HFFc6 (cell line): ENCODE measurements at places on chromosomes 3 and 15. TPM values are rescaled to one million over a fixed set of nuclear protein-coding genes. Genes with fewer than 3 reads are reported as not detected.

Gene CCR3
- not detected in 3 replicates for total RNA-seq

DNA sequence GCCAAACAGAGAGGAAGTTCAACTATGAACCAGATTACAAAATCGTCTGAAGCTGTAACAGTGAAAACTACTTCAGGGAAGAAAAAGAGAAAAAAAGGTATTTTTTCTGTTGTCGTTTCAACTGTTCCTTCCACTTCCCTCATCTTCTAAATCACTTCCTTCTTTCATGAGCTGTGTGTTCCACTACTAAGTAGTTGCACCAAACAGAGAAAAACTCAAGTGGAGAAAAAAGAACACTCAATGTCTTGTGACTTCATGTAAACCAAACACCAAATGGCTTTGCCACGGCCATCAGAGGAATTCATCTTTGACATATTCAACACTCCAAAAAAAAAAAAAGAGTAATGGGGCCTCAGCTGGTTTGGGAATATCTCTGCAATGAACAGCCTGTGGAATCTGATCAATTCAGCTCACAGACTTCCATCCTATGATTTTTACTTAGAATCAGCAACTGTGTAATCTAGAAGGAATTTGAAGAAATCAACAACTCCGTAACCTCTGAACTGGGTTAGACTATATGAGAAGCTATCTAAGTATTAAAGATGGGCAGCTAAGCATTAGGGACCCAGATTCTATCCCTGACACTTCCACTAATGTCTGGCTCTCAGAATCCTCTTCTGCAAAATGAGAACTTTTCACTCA is 47.5 kb upstream of the RNF7 start:
- no peaks in the 10 kb centered on the region for H3K36me3 ChIP-seq
- DNase-seq: no peak
- H3K27me3 ChIP-seq: no peaks in the 10 kb centered on the region
- peaks cover 25% of the 10 kb centered on the region for H3K4me1 ChIP-seq
- H3K4me3 ChIP-seq: 0 out of 2 replicates have a peak overlapping the region, but pooled peaks have one; percentile 13

- DNase-seq: no peak
- peaks cover 29% of the 10 kb centered on the region for H3K4me1 ChIP-seq
- H3K36me3 ChIP-seq: no peaks in the 10 kb centered on the region
- peaks cover 33% of the 10 kb centered on the region for H3K27me3 ChIP-seq
- no peak overlapping the region for H3K4me3 ChIP-seq
Measured at GRCh38 chr15:69085325-69086081, 71.0 kb downstream of the NOX5 start.

- H3K27me3 ChIP-seq: no peaks in the 10 kb centered on the region; the same call in 1 of the 2 replicates
- no peaks in the 10 kb centered on the region for H3K36me3 ChIP-seq
- peak overlapping the region; percentile 83 for H3K27ac ChIP-seq
- H3K4me3 ChIP-seq: peak overlapping the region; percentile 35
- H3K4me1 ChIP-seq: peaks cover 47% of the 10 kb centered on the region
- DNase-seq: peak; percentile 84
Measured at GRCh38 chr3:51343918-51344687, 41.0 kb upstream of the MANF start.

DNA sequence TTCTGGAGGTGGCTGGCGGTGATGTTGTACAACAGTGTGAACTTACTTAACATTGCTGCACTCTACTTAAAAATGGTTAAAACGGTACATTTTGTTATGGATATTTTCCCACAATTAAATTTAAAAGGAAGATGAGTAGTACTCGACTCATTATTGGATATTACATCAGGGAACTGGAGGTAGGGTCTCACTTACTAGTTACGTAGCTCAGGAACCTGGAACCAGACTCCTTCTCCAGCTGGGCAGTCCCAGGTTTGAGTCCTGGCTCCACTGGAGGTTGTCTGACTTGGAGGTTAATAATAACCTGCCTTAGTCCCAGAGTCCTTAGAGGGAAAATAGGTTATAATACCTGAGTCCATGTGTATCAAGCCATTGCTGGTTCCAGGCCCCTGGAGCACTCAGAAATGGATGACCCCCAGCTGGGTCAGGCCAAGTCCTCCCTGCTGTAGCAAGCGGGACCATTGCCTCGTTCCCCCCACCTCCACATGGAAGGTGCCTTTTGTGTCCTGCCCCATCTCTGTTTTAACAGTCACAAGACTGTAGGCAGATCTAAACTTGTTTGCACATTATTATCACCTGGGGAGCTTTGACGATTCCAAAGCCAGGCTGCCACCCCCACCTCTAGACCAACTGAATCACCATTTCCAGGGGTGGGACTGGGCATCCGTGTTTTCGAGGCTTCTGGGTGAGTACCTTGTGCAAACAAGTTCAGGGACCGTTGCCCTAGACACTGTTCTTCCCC is 126.6 kb downstream of the IGF1R start:
- H3K36me3 ChIP-seq: 0 out of 2 replicates have a peak, but pooled peaks cover 10% of the 10 kb centered on the region
- H3K27ac ChIP-seq: no peak overlapping the region
- H3K4me3 ChIP-seq: no peak overlapping the region; the same call in 1 of the 2 replicates
- H3K27me3 ChIP-seq: no peaks in the 10 kb centered on the region
- DNase-seq: no peak
